ENCODE measurements at places on chromosomes 6 and 20.

DNA sequence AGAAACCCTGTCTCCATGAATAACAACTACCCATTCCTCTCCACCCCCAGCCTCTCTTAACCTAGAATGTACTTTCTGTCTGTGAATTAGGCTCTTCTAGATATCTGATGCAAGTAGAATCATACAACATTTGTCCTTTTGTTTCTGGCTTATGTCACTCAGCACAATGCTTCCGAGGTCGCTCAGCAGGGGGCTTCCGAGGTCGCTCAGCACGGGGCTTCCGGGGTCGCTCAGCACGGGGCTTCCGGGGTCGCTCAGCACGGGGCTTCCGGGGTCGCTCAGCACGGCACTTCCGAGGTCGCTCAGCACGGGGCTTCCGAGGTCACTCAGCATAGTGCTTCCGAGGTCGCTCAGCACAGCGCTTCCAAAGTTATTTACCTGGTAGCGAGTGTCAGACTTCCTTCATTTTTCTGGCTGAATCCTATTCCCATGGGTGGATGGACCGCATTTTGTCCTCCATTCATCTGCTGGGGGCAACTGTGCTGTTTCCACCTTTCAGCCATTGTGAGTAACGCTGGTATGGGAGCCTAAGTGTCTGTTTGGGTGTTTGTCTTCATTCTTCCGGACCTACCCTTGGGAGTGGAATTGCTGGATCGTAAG lies 31.0 kb upstream of the BHLHE23 start:
- no peak for DNase-seq

DNA sequence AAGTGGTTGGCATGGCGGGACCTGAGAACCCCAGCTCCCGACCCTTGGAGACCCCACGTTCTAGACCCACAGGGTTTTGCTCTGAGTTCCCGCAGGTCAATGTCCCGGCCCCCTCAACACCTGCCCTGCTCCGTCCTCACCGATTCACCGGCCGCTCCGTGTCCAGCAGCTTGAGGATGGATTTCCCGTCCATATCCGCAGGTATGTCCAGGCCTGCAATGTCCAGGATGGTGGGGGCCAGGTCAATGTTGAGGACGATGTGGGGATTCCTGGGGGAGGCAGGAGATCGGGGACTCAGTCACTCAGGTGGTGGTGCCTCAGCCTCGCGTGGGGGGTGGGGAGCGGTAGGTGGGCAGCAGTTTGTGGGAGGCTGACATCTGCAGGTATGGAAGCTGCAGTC lies 106.7 kb downstream of the SULF2 start:
- no peak for DNase-seq

GRCh38 chr20:35271073-35271882 lies 6.6 kb downstream of the MMP24OS start:
- DNase-seq: no peak

GRCh38 chr6:167130008-167130677 lies 7.2 kb downstream of the CCR6 start:
- no peak for DNase-seq

- DNase-seq: no peak
Observed at GRCh38 chr6:122713138-122713537, 66.4 kb upstream of the FABP7 start.
